ENCODE measurements at places on chromosomes 16 and 17.

- peak; percentile 49 for DNase-seq
Observed at GRCh38 chr17:48002916-48003416, 32.1 kb downstream of the CDK5RAP3 start.

- DNase-seq, result no peak
Observed at GRCh38 chr17:325270-326009, 27.2 kb downstream of the RPH3AL start.

DNA sequence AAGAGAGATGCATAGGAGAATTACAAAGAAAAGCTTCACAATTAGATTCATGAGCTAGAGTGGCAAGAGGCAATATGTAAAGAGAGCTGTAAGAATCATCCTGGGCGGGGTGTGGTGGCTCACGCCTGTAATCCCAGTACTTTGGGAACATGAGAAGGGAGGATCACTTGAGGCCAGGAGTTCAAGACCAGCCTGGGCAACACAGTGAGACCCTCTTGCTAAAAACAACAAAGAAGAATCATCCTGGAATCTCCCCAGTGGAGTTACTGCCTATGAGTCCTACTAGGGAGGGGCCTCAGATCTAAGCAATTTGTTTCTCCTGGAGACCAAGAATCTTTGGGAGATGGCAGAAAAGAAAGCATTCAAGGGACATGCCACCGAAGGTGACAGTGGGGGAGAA, 119.1 kb downstream of the HIC1 start:
- no peak for DNase-seq

DNA sequence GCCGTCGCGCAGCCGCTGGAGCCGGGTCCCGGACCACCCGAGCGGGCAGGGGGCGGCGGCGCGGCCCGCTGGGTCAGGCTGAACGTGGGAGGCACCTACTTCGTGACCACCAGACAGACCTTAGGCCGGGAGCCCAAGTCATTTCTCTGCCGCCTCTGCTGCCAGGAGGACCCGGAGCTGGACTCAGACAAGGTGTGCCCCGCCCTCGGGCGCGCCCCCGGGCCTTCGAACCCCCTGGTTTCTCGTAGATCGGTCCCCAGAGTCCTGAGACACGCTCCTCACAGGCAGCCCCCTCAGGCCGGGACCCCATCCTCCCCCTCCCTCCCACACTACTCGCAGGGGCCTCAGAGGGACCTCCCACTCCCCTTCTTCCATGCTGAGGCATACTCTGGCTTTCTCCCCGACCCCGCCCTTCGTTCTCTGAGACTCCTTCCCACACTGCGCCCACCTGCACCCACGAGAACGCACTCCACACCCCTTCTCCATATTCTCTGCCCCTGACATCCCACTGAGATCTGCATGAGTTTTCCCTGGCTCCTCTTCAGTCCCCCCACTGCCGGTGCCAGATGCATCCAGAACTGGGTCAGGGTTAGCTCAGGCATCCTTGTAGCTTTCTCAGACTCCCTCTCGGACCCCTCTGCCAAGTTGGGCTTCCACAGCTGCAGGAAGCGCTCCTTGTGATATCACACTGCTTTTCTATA, 523 bp downstream of the KCTD2 start:
- DNase-seq, result no peak

DNA sequence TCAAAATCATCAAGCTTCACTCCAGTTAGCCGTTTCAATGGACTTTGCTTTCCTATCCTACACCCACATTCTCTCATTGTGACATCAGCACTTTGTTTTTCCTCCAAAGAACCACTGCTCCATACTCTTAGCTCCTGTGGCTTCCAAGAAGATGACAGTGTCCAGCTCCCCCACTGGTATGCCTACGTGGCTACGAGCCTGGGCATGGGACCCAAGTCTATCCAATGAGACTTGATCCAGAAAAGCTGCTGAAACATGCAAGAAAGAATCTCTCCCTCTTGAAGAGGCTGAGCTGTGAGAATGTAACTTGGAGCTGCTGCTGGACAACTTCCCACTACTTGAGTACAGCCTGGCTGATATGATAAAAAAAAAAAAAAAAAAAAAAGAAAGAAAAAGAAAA, 9.4 kb downstream of the TOX3 start:
- DNase-seq, result no peak

- no peak for DNase-seq
Observed at GRCh38 chr16:10428433-10429168, 42.7 kb downstream of the ATF7IP2 start.

GRCh38 chr17:58446086-58446485, 28.8 kb upstream of the RNF43 start:
- DNase-seq, result no peak

DNA sequence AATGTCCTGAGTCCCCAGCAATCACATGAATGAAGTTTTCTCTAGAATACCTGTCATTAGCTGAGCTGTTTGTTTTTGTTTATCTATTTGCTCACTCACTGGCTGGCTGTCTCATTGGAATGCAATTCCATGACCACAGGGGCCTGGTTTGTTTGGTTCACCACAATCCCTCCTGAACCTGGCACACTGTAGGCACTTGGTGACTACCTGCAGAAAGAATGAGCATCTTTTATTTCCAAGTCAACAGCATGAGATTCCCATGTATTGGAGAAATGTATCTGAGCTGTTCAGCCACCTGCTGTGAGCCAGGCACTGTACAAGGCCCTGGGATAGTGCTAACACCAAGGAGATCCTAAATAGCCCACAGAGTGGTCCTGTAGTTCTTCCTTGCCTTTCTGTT, 345.1 kb downstream of the XYLT1 start:
- no peak for DNase-seq

- no peak for DNase-seq
Observed at GRCh38 chr16:79754501-79754900, 154.0 kb upstream of the MAF start.

- DNase-seq, result no peak
Observed at GRCh38 chr16:64408699-64409098, 713.2 kb downstream of the CDH11 start.

DNA sequence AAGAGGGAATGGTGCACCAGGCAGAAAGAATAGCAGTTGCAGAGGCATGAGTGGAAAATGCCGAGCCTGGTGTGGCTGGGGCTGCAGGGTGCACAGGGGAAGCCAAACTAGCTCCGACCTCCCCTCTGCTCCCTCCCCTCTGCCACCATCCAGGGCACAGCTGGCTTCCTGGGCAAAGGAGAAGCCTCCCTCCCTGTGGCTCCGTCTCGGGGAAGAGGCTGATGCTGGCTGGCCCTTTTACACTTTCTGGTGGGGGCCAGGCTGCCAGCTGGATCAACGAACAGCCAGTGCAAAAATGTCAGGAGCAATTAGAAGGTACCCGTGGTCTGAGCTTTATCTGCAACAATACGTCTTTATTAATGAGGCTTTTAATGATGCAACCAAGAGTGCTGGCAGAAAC, 37.1 kb upstream of the KCNJ12 start:
- no peak for DNase-seq

DNA sequence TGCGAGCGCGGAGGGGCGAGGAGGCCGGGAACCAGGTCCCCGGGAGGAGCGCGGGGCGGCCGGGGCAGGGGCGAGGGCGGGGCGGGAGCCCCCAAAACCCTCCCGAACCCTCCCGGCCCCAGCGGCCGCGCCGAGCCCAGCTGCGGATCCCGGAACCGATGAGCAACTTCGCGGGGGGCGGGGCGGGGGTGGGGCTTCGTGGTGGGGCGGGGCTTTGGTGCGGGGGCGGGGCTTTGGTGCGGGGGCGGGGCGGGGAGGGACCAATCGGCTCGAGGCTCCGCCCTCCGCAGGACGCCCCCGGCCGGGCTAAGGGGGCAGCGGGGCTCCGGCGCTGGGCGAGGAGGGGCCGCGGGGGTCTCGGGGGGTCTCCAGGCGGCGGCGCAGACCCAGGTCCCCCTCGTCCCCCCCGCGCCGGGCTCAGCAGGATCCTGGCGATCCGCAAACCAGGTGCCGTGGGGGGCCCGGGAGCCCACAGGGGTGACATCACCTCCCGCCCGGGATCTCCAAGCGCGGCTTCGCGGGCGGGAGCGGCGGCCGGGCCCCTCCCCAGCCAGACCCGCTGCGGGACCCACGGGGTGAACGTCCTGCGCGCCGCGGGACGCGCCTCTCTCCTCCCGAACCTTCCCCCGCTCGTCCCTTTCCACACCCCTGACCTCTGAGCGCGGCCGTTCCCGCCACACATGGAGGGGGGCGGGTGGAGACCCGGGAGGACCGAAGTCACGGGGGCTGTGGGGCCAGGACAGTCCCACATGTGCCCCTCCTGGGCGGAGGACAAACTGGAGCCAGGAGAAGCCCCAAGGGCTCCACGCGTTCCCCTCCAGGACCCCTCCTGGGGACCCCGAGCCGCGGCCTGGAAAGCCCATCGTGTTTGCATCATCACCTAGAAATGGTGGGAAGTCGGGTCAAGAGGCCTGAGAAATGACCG, at the start of gene ABR:
ABR (minus strand) TSS at position 164 of the 925 bp plus-strand sequence. CDS start 254 bp downstream, outside the sequence.
- no peak for DNase-seq

- no peak for DNase-seq
Observed at GRCh38 chr17:46182961-46183360, 10.3 kb downstream of the KANSL1 start.

- DNase-seq, result no peak
Observed at GRCh38 chr16:60107871-60108270, 1373.8 kb upstream of the GOT2 start.

GRCh38 chr17:32504166-32504990, 17.6 kb downstream of the CDK5R1 start:
- no peak for DNase-seq

- DNase-seq, result no peak
Observed at GRCh38 chr17:5943232-5943631, 126.9 kb upstream of the WSCD1 start.

DNA sequence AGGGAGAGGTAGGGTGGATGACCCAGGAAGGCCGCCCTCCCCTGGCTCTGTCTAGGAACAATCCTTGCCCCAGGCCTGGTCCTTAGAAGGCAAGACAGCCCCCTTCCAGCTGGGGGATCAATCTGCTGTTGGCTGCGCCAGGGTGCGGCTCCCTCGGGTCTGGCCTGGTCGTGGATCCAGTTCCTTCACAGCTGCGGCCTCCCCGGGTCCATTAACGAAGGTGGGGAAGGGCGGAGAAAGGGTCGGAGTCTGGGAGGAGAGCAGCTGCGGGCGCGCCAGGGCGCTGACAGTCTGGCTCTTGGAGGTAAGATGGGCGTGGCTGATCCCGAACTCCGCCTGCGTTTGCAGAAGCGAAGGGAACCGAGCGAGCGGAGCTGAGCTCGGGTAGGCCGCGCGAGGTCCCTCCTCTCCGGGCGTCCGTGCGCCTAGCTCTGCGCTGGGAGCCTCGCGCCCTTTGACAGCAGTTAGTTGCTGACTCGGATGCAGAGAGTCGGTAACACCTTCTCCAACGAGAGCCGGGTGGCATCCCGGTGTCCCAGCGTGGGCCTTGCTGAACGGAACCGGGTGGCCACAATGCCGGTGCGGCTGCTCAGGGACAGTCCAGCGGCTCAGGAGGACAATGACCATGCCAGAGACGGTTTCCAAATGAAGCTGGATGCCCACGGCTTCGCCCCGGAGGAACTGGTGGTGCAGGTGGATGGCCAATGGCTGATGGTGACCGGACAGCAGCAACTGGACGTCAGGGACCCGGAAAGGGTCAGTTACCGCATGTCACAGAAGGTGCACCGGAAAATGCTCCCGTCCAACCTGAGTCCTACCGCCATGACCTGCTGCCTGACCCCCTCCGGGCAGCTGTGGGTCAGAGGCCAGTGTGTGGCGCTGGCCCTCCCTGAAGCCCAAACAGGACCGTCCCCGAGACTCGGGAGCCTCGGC, at the start of gene HSPB9:
HSPB9 (plus strand) TSS at position 434 of the 933 bp plus-strand sequence; CDS start at position 481, 47 bp downstream.
- peak; percentile 45 for DNase-seq

- DNase-seq, result no peak
Observed at GRCh38 chr16:5979905-5980550, 882.4 kb upstream of the EEF2KMT start.

GRCh38 chr17:31691251-31691905, 167.7 kb downstream of the COPRS start:
- no peak for DNase-seq
